Thoracic aorta (tissue), 2 donors: ENCODE measurements at places on chromosomes 11 and 22.

DNA sequence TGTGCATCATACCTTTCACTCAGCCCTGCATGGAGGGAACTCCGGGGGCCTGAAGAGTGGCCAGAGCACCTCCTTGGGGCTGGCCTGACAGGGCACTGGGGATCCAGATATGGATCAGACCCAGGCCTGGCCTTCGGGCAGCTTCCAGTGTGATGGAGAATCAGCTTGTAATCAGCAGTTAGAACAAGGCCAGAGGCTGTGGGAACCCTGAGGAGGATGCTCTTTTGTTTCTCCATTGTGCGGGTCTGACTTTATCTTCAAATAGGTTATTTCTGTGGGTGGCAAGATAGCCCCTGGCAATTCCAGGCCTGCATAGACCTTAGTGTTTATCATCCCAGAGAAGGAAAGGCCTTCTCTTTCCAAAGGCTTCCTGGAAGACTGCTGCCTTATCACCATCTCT lies 12.3 kb downstream of the DGAT2 start:
- no peak for DNase-seq

DNA sequence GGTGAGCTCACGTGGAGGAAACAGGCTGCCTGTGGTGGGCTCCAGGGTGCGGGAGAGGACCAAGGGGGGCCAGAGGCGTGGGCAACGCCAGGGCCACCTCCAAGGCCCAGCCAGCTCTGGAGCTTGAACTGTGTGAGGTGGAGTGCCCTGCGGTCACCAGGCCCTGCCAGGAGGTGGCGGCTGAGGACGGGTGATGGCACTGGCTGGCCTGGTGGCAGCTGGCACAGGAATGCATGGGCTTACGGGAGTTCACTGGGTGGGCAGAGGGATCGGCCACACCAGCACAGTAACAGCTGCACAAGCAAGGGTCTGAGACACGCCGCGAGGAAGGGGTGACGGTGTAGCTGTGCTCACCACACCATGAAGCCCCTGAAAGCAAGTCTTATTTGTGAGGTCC lies 15.8 kb downstream of the TOLLIP start:
- no peak for DNase-seq

- no peak for DNase-seq
These were observed 45.3 kb downstream of the SMIM38 start for GRCh38 chr11:69201066-69201365.

- no peak for DNase-seq
These were observed 72.6 kb downstream of the MYO7A start for GRCh38 chr11:77200351-77201268.

- DNase-seq, result no peak
These were observed 34.7 kb upstream of the MYH9 start for GRCh38 chr22:36422287-36423014.

DNA sequence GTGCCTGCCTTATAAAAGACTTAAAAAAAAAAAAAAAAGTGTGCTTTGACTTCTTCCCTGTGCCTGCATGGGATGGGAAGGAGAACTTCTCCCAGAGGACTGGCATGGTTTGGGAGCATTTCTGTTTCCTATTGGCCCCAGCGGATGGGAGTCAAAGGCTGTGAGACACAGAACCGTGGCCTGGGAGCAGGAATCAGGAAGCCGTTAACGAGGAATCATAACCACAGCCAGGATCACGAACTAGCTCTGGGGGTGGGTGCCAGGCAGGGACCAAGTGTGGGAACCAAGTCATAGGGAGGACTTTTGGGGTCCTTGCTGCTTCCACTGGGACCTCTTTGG lies 526 bp downstream of the C1QTNF6 start:
- DNase-seq, result no peak

- DNase-seq, result no peak
These were observed 156.4 kb downstream of the SWAP70 start for GRCh38 chr11:9820260-9820659.

- no peak for DNase-seq
These were observed 181.5 kb downstream of the FAM76B start for GRCh38 chr11:95608093-95608492.

DNA sequence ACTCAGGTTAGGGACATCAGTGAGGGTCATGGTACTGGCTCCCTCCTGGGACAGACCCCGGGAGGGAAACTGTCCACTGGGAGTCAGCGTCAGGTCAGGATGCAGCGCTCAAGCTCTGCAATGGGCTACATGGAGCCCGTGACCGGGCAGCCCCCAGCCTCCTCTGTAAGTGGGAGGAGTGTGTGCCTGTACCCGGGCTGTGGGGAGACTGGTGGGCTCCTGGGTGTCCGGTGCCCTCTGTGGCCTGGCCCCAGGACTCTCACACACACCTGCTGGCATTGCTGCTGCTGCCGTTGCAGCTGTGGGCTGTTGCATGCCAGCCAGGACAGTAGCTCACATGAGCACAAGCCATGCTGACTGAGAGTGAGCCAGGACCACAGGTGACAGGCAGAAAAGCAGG lies 630.3 kb downstream of the TBC1D22A start:
- DNase-seq, result no peak

- no peak for DNase-seq
These were observed 824 bp upstream of the CBX6 start for GRCh38 chr22:38872831-38873248.

- no peak for DNase-seq
These were observed 129.5 kb upstream of the OPCML start for GRCh38 chr11:133661846-133662245.

- DNase-seq, result no peak
These were observed 1477.9 kb downstream of the TBC1D22A start for GRCh38 chr22:48240148-48240934.

GRCh38 chr22:48952256-48953102 lies 875.2 kb downstream of the BRD1 start:
- DNase-seq, result no peak

DNA sequence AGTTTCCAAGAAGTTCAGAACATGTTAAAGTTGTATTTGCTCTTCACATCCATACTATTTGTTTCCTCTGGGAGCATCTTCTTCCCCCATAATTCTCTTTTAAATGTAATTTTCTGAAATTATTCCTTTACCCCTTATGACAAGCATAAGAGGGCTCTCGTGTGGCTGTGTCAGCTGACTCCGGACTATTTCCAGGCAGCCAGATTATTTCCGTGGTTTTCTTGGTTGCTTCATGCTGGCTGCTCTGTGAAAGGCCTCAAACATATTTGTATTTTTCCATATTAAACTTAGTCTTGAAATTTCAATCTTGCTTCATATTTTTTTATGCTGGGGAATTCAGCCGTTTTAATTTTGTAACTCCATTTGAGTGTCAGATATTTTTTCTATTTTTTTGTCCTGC lies 2.8 kb upstream of the MMP1 start:
- no peak for DNase-seq

DNA sequence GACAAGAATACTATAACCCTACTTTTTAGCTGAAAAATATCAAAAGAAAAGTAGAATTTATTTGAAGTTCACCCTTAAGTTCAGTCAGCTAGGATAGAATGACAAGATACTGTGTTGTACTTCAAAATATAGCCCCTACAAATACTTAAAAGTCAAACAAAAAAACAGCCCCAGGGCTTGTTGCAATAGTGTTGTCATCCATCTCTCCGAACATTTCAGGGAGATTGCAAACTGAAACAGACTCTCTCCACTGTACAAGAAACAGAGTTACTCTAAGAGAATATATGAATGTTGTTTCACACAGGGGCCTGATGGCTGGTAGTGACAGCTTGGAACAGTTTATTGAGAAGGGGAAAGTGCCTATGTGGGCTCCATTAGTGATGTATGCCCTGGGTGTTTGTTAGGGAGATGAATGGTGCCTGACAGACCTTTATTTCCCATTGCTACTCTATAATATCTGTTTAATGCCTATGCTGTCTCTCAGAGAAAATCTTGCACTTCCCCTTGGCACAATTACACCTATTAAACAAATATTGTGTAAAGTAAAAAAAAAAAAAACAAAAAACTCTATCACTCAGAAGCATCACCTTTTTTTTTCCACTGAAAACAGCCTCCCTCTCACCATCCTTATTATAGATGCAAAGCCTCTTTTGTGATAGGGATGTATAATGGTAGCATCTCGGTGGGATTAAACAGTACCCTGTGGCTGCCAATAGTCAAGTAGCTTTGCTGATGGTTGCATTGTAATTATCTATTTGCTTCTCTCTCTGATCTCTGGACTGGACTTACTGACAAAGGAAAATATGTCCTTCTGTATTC lies 506.3 kb upstream of the LUZP2 start:
- DNase-seq, result no peak

DNA sequence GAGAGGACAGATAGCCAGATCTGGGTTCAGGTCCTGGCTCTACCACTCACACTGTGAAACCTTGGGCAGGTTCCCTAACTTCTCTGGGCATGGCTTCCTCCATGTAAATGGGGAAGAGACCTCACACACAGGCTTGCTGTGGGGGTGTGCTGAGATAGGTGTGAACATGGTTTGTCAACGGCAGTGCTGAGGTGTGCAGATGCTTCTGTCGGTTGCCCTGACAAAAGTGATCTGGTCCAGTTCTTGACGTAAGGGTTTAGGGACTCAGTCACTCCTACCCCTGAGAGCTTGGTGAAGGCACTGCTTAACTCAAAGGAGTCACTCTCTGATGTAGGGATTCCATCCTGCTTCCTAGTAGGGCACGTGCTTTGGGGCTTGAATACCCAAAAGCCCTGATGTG lies 2.0 kb downstream of the C1QTNF4 start:
- DNase-seq, result no peak

DNA sequence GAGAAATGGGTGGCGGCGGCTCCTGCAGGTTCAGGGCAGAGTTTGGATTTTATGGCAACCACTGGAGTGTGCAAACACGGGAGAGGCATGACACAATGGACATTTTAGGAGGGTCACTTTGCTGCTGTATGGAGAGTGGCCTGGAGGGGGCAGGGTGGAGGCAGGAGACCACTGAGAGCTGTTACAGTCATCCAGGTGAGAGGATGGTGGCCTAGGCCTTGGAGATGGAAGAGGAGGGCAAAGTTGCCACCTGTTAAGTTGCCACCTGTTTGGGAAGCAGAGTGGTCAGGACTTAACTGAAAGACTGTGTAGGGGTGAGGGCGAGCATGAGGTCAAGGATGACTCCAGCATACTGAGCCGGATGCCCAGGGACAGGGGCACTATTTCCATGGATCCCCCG lies 2.3 kb upstream of the RAD9A start:
- DNase-seq, result no peak
